ENCODE measurements at places on chromosomes 11 and 22. TPM values are rescaled to one million over a fixed set of nuclear protein-coding genes. Genes with fewer than 3 reads are reported as not detected.
A peak's percentile ranks its signal among the peaks of the same experiment; 100 is the strongest.

DNA sequence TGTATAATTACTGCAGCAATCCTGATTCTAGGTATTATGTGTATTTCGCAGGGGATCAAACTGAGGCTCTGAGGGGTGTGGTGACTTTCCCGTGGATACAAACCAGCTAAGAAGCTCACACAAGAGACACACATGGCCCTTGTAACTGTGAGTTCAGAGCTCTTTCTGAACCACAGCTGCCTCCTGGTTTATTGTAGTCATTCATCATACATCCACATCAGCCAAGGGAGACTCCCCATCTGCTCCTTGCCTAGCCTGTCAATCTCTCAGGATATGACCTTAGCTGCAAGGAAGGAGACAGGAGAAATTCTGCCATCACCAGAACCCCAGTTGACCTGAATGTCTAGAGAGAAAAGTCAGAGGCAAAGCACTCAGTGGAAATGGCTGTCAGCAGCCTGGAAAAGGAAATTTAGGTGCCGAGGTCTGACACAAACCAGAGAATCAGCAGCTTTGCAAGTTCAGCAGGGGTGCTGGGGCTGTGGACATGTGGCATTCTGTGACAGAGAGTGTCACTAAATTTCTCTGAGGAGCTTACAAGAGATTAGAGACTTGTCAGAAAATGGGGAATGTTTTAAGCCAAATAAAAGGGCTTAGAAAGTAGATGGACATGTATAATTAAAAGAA lies 209.5 kb downstream of the AASDHPPT start:
- peak; percentile 36 for ATAC-seq

WNT7B gene
- 0.63 TPM for total RNA-seq

VWCE gene
- total RNA-seq, result 2.7 TPM

SCGB1C1 gene
- total RNA-seq, result not detected

PHLDA2 gene
- total RNA-seq, result 0.98 TPM

OR8B2 gene
- total RNA-seq, result not detected

DNA sequence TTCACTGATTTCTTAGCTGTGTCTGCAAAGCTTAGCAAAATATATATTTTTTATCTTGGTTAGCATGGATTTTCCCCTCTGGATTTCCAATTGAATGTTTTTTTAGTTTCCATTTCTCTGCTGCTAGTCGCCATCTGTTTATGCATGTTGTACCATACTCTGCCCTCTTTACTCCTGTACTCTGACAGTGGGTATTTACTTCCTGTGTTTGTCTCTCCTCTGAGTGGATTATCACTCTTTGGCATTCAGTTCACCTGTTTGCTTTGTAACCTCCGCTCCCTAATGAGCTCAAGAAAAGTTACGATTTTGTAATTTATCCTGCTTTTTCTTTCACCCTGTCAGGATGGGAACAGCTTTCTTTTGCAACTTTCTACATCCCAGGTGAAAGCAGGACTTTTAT lies 59.1 kb downstream of the PDHX start:
- no peak for ATAC-seq

- ATAC-seq, result no peak
These were observed 316.8 kb upstream of the MPPED2 start for GRCh38 chr11:30902929-30903328.

TUBA8 gene
- 2.0 TPM for total RNA-seq

OR52H1 gene
- 0.17 TPM for total RNA-seq

- ATAC-seq, result no peak
These were observed 22.0 kb downstream of the RSPH14 start for GRCh38 chr22:23119494-23120414.

THRSP gene
- total RNA-seq, result 0.22 TPM

DNA sequence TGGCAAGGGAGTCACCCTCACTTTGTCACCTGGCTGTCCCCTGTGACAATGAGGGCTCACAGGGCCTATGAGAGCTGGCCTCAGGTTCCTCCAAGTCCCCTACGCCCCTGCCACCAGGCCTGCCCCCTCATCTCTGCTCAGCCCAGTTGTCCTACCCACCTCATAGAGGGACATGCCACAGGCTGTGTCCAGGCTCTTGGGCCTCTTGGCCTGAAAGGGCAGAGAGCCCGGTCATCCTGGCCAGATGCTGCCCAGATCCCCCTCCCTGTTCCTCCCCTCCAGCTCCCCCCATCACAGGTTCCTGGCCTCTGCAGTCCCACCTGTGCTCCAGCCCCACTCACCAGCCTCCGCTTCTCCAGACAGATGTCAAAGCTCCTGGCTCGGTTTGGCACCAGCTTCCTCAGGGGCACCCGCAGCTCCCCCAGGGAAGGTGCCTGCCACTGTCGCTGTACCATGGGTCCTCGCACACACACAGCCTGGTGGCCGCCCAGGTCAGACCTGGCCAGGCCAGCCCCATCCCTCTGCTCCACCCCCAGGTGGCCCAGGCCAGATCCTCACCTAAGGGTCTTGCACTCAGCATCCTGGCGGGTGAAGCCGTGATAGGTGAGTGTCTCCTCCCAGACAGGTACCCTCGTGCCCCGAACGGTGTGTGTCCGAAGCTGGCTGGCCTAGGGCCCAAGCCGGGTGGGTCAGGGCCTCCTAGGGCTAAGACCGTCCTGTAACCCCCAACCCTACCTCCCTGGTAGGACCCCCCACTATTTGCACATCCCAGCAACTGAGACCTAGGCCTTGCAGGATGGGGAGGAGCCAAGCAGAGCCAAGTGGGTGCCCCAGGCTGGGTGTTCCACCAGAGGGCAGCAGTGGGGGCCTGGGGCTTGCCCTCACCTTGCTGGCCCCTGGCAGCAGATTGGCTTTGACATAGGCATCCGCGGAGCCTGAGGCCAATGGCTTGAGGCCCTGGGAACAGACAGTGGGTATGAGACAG lies 8.3 kb downstream of the NDUFV1 start:
- ATAC-seq, result peak; percentile 6

DNA sequence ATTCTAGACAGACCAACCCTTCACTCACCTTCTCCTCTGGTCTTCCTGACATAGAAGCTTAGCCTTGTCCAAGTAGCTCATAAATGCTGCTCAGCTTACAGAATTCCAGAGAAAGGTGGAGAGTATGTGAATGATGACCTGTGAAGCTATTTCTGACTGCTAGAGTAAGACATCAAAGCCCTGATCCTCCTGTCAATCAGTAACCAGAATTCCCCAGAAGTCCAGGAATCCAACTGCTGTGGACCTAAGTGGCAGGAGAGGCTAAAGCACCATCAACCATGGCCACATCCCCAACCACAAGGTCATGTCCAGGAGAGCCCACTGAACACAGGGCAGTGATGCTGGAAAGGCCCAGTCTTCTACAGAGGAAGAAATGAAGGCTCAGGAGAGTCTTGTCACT lies 2.6 kb downstream of the OR51G2 start:
- ATAC-seq, result no peak

GRCh38 chr11:8028766-8029165 lies 41.6 kb downstream of the EIF3F start:
- no peak for ATAC-seq

MSANTD2 gene
- total RNA-seq, result 17.2 TPM

ME3 gene
- 3.3 TPM for total RNA-seq

DNA sequence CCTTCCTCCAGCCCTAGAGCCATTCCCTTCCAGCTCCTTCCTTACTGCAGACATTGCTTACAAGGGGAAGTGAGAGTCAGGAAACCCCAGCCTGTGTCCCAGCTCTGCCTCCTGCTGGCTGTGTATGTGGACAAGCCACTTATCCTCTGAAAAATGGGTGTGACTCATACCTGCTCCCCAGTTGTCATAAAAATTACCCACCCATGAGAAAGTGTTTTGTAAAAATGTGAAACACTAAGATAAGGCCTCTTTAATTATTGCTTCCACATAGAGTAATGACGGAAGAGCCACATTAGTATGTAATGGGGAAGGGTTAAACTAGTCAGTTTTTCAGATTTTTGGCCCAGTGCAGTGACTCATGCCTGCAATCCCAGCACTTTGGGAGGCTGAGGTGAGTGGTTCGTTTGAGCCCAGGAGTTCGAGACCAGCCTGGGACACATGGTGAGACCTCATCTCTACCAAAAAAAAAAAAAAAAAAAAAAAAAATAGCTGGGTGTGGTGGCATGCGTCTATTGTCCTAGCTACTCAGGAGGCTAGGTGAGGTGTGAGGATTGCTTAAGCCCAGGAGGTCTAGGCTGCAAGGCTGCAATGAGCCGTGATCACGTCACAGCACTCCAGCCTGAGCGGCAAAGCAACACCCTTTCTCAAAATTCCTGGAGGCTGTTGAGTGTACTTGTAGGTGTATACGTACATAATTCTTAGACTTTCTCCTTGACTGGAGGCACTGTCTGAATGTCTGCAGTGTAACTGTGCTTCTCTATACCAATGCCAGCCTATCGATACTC lies 84.9 kb downstream of the CTTN start:
- peak; percentile 46 for ATAC-seq

DNA sequence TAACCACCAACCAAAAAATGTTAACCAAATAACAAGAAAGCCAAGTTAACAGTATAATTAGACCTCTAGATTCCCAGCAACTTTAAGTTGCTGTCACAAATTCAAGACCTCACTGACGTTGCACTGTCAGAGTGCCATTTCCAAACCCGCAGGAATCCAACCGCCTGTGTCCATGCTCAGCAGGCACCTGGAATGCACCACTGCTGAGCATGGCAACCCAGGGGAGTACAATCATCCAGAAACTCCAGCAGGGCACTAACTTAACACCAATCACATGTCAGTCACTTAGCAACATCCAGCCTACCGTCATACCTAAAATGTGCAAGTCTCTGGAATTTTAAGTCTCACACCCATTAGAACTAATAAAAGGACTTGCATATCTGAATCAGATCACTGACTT lies 48.8 kb downstream of the SMCO4 start:
- peak; percentile 84 for ATAC-seq
